ENCODE measurements at places on chromosomes 2 and 18.
A peak's percentile ranks its signal among the peaks of the same experiment; 100 is the strongest.

GRCh38 chr2:86764661-86765309, 25.9 kb downstream of the CD8A start:
- peak; percentile 8 for DNase-seq

DNA sequence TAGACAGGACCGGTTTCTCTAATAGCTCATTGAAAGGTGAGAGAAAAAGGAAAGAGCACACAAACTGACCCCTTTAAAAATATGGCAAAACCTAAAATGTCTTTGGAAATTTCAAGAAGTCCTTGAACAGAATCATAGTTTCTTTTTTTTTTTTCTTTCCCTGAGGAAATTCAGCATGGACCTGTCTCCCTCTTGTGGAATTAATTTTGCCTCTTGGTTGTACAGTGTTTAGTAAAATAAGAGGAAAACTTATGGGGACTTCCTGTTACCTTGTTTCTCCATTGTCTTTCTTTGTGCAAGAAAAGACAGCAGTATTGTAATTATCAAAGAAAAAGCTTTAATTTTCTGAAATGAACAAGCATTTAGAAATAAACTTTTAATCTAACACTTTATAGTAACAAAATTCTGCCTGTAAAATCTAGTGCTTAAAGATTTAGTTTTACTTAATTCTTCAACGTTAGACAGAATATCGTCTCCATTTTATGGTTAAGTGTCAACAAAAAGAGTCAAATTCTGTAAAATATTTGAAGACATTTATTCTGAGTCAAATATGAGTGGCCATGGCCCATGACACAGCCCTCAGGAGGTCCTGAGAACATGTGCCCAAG, 176.3 kb upstream of the NABP1 start:
- DNase-seq, result no peak

GRCh38 chr2:150610670-150611279, 123.3 kb upstream of the RND3 start:
- DNase-seq, result no peak

- DNase-seq, result no peak
Observed at GRCh38 chr2:64012115-64012514, 7.1 kb downstream of the VPS54 start.

DNA sequence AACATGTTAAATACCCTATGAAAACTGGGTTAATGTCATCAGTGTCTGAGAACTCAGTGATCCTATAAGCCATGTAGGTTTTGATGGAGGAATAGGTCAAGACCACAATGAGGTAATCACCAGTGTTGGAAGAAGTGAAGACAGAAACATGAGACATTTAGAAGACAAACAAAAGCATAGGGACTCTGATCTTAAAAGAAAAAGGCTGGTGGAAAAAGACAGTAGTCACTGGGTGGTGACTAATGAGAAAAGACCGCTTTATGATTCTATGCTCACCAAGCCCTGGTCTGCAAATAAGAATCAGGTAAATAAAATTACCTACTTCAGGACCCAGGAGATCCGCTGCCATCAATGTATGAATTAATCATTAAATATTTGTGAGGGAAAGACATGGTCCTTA, 271.9 kb downstream of the GPD2 start:
- no peak for DNase-seq

- DNase-seq, result no peak
Observed at GRCh38 chr2:80117401-80117800, 187.2 kb downstream of the LRRTM1 start.

GRCh38 chr2:199922856-199923255, 11.8 kb downstream of the C2orf69 start:
- DNase-seq, result no peak

DNA sequence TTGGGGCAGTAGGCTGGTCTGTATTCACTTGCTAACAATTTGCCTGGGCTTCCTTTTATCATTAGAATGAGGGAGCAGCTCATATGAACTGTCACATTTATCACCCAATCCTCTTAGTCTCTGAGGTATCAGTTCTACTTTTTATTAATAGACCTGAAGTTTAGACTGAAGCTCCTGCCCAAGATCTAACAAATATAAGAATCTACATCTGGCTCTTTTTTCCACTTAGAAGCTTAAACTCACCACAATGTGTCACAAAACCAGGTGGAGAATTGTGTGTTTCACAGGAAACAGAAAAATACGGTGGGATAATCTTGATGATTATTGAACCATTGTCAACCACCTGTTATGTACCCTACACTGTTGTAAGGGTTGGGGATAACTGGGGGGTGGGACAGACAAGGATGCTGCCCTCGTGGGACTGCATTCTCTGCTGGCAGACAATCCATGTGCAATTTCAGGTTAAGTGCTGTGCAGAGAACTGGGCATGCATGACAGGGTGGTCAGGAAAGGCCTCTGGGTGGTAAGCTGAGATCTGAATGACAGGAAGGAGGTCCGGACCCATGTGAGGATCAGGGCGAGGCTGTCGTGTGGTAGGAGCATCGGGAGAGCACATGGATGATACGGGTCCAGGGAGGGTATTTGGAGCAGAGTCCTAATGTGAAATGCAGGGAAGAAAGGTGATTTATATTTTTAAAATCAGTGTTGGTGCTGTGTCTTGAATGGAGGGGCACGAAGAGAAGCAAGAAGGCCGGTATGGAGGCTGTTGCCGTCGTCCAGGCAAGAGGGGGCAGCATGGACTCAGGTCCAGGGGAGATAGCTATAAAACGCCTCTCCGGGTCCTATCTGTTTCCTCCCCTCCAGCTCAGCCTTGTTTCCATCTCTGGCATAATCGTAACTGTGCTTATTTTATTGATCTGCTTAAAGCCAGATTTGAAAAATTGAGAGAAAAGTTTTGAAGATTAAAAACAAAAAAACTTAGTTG, 17.6 kb downstream of the MYL12B start:
- no peak for DNase-seq

DNA sequence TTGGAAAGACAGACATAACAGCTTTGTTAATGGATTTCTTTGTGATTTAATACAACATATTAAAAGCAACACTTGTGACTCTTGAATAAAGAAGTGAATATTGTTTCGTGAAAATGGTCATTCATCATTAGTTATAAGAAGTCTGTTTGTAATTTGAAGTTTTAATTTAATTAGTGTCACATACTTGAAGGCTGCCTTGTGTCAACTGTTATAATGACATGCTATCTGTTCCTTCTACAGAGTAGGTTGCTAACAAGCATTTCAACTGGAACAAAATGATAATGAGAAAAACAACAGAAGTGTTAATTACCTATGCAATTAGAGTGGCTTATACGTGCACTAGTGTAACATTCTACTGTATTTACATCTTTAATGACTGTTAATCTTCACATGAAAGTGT, 624.7 kb downstream of the LRP1B start:
- DNase-seq, result no peak

DNA sequence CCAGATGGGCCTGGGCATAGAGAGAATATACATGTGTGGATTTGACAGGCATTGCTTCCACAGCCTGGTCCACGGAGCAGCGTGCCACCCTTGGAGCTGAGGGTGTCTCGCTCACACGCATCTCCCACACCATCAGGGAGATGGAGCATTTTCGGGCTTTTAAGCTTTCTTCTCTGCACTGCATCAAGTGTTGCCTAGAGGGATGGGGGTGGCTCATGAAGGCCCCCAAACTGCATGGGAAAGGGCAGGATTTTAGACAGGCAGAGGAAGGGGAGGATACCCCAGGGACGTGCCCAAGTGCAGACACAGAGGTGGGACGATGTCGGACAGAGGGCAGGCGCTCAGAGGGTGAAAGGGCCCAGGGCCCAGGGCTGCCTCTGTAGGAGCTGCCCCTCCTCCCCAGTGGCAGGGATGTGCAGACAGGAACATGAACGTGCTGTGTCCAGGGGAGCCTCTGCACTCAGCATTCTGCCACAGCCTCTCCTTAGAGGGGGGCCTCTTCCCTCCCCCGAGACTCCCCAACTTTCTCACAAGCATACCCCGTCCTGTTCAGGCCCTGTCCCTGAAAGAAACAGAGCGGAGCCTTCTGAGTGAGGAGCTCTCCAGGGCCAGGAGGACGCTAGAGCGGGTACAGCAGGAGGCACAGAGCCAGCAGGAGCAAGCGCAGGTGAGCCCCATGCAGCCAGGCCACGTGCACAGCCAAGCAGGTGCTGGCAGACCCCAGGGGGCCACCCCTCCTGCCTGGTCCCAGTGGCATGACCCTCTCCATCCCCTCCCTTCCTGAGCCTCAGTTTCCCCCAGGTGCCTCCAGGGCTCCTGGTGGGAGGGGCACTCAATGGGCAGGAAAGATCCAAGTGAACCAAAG, 42.9 kb upstream of the SNED1 start:
- DNase-seq, result peak; percentile 58

DNA sequence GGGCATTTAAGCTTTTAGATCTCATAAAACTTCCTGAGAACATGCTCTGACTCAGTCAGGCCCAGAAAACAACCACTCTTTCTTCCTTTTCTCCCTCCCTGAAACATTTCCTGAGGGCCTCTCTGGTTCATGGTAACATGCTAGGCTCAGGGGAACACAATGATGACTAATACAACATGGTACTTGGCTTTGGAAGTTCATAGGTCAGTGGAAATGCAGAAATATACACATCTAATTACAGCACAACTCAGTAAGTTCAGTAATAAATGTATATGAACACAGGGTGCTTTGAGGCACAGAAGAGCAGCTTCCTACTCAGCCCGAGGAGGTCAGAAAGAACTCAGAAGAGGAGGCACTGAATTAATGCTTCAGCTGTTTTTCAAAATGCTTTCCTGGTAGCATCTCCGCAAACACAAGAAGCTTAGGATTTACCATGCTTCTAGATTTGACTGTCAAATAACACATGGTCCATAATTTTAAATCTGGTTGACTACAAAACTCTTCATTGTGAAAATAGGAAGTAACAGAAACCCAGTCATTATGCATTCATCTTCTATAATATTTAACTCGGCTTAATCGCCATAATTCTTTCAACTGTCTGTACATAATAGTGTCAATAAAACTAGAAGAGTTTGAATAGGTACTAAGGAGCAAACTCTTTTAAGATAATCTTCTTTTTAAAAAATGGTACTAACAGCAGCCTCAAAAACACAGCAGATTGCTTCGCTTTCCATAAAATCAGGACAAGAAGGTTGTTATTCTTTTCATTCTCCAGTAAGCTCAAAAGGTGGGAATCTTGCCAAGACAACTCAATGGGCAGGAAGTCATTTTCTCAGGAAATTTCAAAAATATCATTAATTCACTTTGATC, 251.3 kb downstream of the DLGAP1 start:
- no peak for DNase-seq

DNA sequence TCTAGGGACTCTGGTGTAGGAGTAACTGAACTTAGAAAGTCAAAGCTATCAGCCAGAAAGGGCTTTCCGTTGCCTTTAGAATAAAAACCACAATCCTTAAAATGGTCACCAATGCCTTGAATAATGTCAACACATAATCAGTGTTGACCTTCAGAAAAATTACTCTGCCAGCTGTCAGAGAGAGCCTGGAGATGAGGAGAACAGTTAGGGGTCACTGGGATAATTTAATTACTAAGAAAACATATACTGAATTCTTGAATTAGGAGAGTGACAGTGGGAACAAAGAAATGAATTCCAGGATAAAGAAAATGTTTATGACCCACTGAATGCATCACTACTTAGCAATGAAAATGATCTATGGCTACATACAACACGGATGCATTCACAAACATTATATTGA, 23.4 kb upstream of the UGP2 start:
- DNase-seq, result no peak

GRCh38 chr2:120787822-120788700, 52.4 kb downstream of the GLI2 start:
- no peak for DNase-seq

DNA sequence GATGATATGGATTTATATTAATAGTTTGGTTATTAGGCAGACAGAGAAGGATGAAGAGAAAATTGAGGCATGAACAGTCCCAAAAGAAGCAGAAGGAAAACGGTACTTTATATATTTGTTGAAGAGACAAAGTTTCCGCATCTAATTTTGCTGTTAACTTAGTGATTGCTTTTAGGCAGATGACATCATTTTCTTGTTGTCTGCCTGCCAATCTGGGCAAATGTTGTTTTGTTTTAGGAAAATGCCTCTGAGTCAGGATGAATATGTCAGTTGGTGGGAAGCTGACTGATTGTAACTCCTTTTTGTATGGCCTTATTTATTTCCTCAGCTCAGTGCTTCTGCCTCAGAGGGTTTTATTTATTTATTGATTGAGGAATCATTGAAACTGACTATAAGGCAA, 52.5 kb upstream of the CAVIN2 start:
- DNase-seq, result no peak

DNA sequence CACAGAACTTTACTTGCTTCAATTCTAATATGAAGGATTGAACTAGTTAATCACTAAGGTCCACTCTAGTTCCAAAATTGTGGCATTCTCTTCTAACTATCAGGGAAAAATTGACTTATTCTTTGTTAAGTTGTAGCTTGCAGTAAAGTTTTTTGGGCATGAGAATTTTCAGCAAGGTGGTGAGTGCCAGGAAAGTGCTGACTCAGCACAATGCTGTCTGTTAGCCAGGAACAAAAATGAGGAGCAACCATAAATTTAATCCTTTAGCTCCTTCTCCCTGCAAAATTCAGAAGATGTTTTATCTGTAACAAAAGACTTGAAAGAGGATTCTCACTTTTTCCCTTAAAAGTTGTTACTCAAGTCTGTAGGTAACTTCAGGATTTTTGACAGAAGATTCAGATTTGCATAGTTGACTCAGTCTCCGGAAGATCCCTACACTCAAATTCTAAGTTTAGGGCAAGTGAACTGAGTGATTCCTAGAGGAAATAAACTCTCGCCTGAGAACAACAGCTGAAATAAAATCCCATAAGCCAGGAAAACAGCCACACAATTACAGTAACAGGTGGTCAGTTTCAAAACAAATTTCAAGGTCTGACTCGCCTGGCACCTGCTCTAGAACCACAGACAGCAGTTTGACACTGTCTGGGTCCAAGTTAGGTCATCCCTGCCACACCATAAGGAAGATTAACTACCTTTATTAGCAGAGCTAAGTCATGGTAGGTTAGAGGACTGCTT, 20.2 kb upstream of the DARS1 start:
- DNase-seq, result no peak

GRCh38 chr18:79982736-79983135, 5.6 kb downstream of the TXNL4A start:
- DNase-seq, result no peak

- DNase-seq, result no peak
Observed at GRCh38 chr2:237304763-237305514, 109.0 kb downstream of the COL6A3 start.

- DNase-seq, result no peak
Observed at GRCh38 chr18:4245456-4245855, 209.7 kb downstream of the DLGAP1 start.

Measured in NCI-H345 (cell line).